ENCODE measurements at places on chromosomes 2 and 18.
A peak's percentile ranks its signal among the peaks of the same experiment; 100 is the strongest.

GRCh38 chr2:100824842-100825241, 4.9 kb downstream of the NPAS2 start:
- DNase-seq: no peak

DNA sequence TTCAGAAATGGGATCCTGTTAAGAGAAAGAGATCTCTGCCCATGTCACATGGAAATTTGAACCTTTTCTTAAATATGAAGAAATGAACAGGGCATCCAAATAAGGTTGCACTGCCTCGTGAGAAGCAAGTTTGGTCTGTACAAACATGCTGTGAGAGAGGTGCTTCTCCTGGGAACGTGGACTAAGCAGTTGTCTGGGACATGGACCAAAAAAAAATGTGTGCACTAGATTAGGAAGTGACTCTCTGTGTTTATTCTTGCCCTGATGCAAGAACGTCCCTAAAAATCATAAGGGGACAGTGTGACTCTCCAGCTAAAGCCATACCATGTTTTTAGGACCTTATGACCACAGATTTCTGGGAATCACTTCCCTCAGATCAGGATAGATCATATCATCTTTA, 23.7 kb upstream of the GCG start:
- DNase-seq: no peak

- DNase-seq: peak; percentile 8
Measured at GRCh38 chr18:32930695-32931301, 158.0 kb upstream of the KLHL14 start.

GRCh38 chr2:100822587-100823248, 2.8 kb downstream of the NPAS2 start:
- DNase-seq: no peak

DNA sequence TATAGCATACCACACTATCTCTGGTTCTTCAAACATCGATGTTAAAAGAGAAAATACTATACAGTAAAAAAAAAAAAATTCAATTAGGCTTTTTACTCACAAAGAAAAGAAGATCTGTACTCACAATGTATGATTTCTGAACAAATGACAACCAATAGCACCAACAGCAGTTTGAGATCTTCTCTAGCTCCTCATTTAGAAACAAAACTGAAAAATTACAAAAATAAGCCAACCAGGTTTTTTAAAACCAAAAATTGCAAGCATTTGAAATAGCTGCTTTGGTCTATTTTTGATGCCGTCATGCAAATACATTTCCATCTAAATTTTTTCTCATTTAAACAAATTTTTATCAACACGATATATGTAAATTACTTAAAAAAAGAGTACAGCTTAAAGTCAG, 34.3 kb upstream of the RALBP1 start:
- DNase-seq: no peak

- no peak for DNase-seq
Measured at GRCh38 chr2:181471783-181472182, 14.6 kb downstream of the ITGA4 start.

- no peak for DNase-seq
Measured at GRCh38 chr2:69635432-69635831, 8.1 kb downstream of the AAK1 start.

Data from NCI-H1436 treated with DMSO at 0.1 percent for 48 hours (cell line).